ENCODE measurements at places on chromosomes 4 and X.
A peak's percentile ranks its signal among the peaks of the same experiment; 100 is the strongest.

DNA sequence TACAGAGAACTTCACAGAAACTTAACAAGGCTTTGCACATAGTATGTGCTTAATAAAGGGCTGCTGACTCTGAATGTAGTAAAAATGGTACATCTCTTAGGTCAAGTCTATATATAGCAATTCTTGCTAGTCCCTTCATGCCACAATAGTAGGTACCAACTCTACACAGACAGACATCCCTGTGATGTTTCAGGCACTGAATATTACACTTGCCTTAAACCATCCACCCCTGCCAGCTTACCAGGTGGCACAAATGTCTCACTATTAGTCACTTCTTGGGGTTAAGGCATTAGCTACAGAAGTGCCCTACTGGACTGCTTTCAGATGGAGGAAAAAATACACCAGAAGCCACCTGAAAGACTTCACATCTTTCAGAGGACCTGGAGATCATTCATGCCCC is 86.3 kb upstream of the CITED1 start:
- no peak for DNase-seq

DNA sequence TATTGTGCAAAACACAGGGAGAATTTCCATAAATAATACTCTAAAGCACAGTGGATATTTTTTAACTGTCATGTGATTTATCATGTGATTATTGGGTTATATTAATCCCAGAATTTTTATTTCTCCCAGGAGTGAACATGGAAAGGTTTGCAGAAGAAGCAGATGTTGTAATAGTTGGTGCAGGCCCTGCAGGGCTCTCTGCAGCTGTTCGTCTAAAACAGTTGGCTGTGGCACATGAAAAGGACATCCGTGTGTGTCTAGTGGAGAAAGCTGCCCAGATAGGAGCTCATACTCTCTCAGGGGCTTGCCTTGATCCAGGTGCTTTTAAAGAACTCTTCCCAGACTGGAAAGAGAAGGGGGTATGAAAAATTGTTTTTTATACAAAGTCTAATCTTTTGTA is 10.0 kb downstream of the ETFDH start:
- no peak for DNase-seq

DNA sequence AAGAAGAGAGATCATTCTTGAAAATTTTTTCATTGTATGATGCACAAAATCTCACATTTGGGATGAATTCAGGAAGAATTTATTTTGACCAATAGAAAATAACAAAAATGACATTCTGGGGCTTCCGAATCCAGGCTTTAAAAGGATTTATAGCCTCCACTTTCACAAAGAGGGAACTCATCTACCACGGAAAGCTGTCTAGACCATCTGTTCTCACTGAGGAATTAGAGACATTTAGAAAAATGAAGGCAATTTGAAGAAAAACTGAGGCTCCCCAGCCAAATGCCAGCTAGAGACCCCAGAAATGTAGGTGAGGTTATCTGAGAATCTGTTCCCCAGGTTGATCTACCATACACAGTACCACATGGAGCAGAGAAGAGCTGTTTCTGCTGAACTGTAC is 464.3 kb downstream of the TMA16 start:
- DNase-seq, result no peak

- no peak for DNase-seq
These were observed 162.4 kb downstream of the WDFY3 start for GRCh38 chr4:84804136-84804535.

- peak; percentile 41 for DNase-seq
These were observed at the start of gene SPOCK3 for GRCh38 chr4:167234316-167234881. SPOCK3 (minus strand) TSS chr4:167234494.

- no peak for DNase-seq
These were observed 83.4 kb downstream of the TNIP2 start for GRCh38 chr4:2672700-2673099.

- DNase-seq, result peak; percentile 31
These were observed 89.5 kb downstream of the OR13H1 start for GRCh38 chrX:131633285-131633917.

- no peak for DNase-seq
These were observed 19.1 kb upstream of the ARX start for GRCh38 chrX:25034889-25035288.

- DNase-seq, result peak; percentile 62
These were observed at the start of gene ARHGEF38 for GRCh38 chr4:105551965-105552746. ARHGEF38 (plus strand) TSS chr4:105552620; CDS start chr4:105552766, 146 bp downstream.

DNA sequence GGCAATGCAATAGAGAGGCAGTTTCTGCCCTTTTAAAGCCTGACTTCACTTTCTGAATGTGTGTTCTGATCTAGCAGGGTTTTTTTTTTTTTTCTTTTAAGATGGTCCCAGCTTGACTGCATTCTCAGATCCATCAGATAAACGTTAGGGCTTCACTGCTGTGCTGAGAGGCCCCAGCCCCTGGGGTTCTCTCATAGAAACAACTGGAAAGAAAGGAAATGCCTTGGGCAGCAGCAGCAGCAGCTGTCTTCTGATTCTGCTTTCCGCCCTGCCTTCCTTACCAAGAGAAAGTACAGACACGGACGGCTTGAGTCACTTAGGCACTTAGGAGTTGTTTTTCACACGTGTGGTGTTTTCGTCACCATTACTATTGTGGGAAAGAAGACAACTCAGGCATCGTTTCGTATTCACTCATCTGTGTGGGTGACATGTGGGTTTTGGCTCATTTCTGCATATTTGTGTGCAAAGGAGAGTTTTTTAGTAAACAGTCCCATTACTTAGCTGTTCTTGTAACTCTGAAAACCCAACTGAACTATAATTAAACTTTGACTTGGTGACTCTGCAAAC is 172.0 kb downstream of the PTTG2 start:
- no peak for DNase-seq

- peak; percentile 39 for DNase-seq
These were observed 96.2 kb downstream of the UGT8 start for GRCh38 chr4:114694770-114695169.

Data from NCI-H1436 (cell line).